Prostate gland (tissue), 2 donors: ENCODE measurements at places on chromosomes 1 and 21.
A peak's percentile ranks its signal among the peaks of the same experiment; 100 is the strongest.

DNA sequence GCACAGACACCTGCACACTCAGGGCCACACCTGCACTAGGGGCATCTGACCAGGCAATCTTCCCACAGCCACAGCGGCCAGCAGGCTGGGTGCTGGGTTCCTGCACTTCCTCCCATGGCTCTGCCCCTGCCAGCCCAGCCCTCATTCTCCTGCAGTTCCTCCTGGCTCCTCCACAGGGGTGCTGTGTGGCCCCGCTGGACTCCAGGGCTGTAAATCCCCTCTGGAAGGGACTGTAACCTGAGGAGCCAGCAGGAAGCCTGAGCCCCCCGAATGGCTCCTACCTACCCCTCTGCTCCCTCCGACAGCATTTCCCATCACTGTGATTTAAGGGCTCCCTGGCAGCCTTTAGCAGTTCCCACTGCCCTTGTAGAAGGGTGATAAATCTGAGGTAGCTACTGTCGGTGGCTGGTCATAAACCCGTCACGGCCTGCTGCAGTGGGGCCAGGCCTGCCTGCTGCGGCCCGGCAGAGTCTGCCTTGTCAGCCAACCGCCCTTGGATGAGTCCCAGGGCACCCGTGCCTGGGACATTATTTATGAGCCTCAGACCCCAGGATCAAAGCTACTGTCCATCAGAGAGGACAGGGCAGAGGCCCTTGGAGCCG lies 8.8 kb downstream of the UBL4B start:
- H3K27ac ChIP-seq: no peak overlapping the region
- no peak for DNase-seq
- H3K27me3 ChIP-seq: no peaks in the 10 kb centered on the region
- no peak overlapping the region for H3K4me3 ChIP-seq
- H3K4me1 ChIP-seq: no peaks in the 10 kb centered on the region
- no peaks in the 10 kb centered on the region for H3K36me3 ChIP-seq

DNA sequence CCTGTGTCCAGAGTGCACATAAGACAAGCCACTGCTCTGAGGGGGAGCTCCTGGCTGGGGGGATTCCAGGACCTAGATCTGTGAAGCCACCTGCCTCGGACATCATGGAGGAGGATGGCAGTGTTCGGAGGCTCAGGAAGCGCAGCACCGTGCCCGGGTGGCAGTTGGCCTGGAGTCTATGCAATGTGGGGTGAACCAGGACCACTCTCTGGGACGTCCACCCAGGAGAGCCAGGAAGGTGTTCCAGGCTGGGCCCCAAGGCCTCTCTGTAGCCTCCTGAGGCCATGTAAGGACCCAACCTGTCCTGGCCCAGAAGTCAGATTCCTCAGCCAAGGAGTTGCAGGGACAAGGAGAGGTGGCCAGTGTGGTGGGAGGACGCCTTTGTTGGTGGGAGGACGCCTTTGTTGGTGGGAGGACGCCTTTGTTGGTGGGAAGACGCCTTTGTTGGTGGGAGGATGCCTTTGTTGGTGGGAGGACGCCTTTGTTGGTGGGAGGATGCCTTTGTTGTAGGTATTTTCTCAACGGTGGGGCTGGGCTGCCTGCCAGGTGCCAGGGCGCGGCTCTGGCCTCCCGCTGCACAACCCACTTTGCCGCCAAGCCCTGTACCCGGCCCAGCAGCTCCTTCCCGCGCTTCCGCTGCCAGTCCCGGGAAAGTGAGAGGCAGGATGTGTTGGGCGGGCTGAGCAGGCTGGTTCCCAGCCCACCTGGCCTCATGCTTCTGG lies 30.6 kb upstream of the BMP8B start:
- H3K4me1 ChIP-seq: no peaks in the 10 kb centered on the region
- H3K4me3 ChIP-seq: no peak overlapping the region
- H3K27me3 ChIP-seq: no peaks in the 10 kb centered on the region
- no peak for DNase-seq
- no peak overlapping the region for H3K27ac ChIP-seq

DNA sequence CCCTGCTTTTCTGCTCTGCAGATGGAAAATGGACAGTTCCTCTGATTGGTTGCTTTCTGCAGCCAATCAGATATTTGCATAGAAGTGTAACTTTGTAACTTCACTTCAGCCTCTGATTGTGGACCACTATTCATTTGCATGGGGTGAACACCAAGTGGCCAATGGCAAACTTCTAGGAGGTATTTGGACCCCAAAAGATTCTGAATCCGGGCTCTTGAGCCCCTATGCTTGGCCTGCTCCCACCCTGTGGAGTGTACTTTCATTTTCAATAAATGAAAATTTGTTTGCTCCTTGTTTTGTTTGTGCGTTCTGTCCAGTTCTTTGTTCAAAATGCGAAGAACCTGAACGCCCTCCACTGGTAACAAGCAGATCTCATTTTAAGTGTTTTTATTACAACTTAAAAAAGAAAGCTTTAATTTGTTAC lies 6.4 kb upstream of the GSTM4 start:
- H3K27me3 ChIP-seq: no peaks in the 10 kb centered on the region
- H3K36me3 ChIP-seq: no peaks in the 10 kb centered on the region
- no peaks in the 10 kb centered on the region for H3K4me1 ChIP-seq
- DNase-seq: no peak
- no peak overlapping the region for H3K27ac ChIP-seq

DNA sequence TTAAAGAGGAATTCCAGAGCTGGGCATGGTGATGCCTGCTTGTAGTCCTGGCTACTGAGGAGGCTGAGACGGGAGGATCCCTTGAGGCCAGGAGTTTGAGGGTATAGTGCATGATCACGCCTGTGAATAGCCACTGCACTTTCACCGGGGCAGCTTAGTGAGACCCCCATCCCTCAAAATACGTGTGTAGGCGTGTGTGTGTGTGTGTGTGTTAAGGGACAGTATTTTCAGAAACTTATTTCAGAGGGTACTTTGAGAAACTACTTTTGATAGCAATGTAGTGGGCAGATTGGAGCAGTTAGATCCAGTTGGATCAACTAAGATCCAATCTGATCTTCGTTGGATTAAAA lies 62.2 kb downstream of the LRRC8D start:
- no peak overlapping the region for H3K27ac ChIP-seq
- no peak for DNase-seq
- H3K4me3 ChIP-seq: no peak overlapping the region
- H3K36me3 ChIP-seq: no peaks in the 10 kb centered on the region

DNA sequence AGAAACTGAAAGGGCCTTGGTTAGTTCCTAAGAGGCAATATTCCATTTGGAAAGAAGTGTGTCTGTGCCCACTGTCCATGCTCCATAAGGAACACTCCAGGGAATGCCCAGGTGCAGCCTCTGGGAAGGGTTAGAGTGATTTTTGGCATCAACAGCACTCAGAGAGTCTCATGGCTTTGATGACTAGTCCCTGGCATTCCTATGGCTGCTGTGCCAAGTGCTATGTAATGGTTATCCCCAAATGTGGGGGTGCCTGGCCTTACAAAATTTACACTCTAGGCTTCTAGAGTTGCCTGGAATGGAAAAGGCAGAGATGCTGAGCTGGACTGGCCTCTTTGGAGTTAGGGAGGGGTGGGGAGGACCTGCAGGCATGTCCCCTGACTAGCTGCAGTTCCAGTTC lies 75.0 kb upstream of the BCAR3 start:
- no peak for DNase-seq
- H3K4me1 ChIP-seq: no peaks in the 10 kb centered on the region
- H3K4me3 ChIP-seq: no peak overlapping the region
- no peak overlapping the region for H3K27ac ChIP-seq

- no peak for DNase-seq
- no peak overlapping the region for H3K4me3 ChIP-seq
- H3K4me1 ChIP-seq: no peaks in the 10 kb centered on the region
- no peaks in the 10 kb centered on the region for H3K27me3 ChIP-seq
- no peaks in the 10 kb centered on the region for H3K36me3 ChIP-seq
Observed at GRCh38 chr21:19458295-19458694, 1054.7 kb upstream of the TMPRSS15 start.

DNA sequence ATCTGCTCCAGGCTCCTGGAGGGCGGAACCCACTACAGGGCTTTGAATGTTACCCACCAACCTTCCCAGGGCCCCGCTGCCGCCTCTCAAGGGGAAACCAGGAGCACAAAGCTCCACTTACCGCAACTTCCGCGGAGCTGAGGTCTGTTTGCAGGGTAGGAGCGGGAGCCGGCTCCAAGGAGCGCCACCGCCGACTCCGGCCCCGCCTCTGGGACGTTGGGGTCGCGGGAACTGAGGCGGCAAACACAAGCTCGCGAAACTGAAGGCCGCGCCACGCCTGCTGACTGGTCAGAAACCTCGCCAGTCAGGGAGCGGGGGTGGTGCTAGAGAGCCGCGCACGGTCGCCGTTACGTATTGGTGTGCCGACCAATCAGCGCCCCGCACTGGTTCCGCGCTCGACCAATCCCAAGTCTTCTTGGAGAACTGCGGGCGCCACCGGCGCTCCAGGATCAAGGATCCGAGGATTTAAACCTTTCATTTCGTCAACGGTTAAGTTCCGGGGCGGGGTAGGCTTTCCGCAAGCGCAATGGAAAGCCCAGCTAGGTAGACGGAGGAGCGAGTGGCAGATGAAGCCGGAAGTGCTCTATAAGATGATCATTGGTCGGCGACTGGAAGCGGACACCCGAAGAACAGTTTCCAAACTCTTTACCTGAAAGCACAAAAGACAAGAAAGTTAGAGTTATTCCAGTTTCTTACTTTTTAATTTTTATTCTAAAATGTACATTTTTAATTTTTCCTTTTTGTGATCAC lies at the start of gene STIL:
TSS of gene STIL (minus strand) at position 233 of the 750 bp plus-strand sequence. CDS start 3,828 bp downstream, outside the sequence.
- H3K4me3 ChIP-seq: peak within 1 kb of the TSS; percentile 44
- no peaks in the 10 kb centered on the region for H3K36me3 ChIP-seq
- peak within 1 kb of the TSS; percentile 88 for H3K27ac ChIP-seq
- H3K27me3 ChIP-seq: no peaks in the 10 kb centered on the region
- H3K4me1 ChIP-seq: no peaks in the 10 kb centered on the region
- DNase-seq: peak; percentile 99

DNA sequence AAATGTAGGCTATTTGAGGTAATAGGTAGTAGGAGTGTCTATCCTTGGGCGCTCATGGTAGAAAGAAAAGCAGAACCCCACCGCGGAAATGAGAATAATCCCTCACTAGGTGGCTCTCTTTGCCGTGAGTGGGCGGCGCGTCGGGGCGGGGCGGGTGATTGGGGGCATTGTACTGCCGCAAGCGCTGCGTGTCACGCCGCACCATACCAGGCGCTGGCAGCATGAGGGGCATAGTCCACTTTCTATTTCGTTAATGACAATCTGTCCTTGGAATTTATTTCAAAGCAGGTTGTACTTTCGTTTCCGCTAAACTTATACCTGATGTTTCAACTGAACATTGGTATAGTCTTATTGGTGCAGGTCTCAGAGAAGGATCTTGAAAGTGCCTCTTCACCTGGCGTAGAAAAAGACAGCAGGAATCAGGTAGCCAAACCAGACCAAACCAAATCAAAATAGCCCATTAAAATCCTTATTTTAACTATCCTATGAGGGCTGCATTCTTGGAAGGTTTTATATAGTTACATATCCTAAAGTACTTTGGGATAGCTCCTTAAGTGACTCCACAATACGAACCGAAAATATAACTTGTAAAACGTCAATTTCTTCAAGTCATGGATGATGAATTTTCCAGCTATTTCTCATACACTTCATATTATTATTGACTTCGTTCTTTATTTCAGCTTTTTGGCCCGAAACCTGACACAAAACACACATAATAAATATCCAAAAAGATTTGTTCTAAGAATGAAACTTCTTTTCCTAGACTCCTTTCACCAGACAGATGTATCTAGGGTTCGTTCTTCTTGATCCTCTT lies 1.9 kb upstream of the SMG7 start:
- no peaks in the 10 kb centered on the region for H3K36me3 ChIP-seq
- peak overlapping the region; percentile 95 for H3K27ac ChIP-seq
- H3K27me3 ChIP-seq: no peaks in the 10 kb centered on the region
- H3K4me3 ChIP-seq: peak overlapping the region; percentile 94
- H3K4me1 ChIP-seq: peaks cover 10% of the 10 kb centered on the region

DNA sequence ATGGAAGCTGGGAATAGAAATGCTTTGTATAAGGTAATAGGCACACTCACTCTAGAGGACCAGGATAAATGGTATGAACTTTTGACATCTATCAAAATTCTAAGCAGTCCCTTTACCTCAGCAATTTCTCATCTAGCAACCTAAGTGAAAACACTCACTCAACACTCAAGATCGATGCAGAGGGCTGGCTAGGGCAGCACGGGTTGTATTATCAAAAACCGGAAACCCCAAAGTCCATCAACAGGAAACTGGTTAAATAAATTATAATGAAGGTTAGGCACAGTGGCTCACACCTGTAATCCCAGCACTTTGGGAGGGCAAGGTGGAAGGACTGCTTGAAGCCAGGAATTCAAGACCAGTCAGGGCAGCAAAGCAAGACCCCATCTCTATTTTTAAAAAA lies 9.4 kb downstream of the USP48 start:
- no peak overlapping the region for H3K4me3 ChIP-seq
- H3K4me1 ChIP-seq: no peaks in the 10 kb centered on the region
- DNase-seq: no peak
- H3K36me3 ChIP-seq: no peaks in the 10 kb centered on the region

DNA sequence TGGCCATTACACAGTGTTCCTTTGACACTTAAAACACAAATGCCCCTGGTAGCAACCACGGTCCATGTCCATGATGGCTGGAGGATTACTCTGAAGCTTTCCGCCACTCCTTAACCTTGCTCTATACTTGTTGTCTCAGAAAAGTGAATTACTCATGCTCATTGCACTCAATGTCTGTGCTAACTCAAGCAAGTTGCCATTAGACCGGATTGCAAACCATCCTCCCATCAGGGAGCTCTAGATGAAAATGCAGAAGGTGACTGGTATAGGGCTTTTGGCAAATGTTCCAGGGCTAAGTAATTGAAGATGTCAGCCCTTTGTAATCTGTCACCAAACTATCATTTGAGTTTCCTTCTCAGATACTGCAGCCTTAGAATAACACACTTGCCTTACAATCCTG lies 1288.3 kb upstream of the B3GALT2 start:
- no peaks in the 10 kb centered on the region for H3K4me1 ChIP-seq
- no peak overlapping the region for H3K27ac ChIP-seq
- H3K36me3 ChIP-seq: no peaks in the 10 kb centered on the region
- no peak for DNase-seq
- H3K27me3 ChIP-seq: no peaks in the 10 kb centered on the region

- no peaks in the 10 kb centered on the region for H3K36me3 ChIP-seq
- H3K4me1 ChIP-seq: no peaks in the 10 kb centered on the region
- no peak for DNase-seq
- H3K27me3 ChIP-seq: no peaks in the 10 kb centered on the region
- H3K4me3 ChIP-seq: no peak overlapping the region
Observed at GRCh38 chr1:12095452-12096263, 32.6 kb downstream of the TNFRSF8 start.

DNA sequence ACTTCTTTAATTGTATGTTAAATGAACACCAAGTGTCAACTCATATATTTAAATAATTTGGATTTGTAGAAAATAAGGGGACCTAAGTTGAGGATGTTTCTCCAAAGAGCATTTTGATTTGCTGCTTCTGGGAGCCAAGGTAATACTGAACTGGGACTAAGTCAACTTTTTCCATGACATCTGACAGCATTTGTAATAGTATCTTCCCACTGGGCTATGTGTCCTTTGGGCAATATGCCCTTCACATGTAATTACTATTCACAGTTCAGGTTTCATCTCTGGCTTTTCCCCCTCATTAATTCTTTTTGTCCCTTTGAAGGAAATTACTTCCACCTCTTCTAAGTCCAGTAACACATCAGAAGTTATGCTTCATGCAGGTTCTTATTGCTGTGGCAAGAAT lies 36.7 kb upstream of the HP1BP3 start:
- no peak overlapping the region for H3K4me3 ChIP-seq
- no peak for DNase-seq
- no peak overlapping the region for H3K27ac ChIP-seq
- no peaks in the 10 kb centered on the region for H3K36me3 ChIP-seq
- H3K4me1 ChIP-seq: no peaks in the 10 kb centered on the region
